NCI-H1930 (cell line): ENCODE measurements at places on chromosomes 5 and 9.
A peak's percentile ranks its signal among the peaks of the same experiment; 100 is the strongest.

DNA sequence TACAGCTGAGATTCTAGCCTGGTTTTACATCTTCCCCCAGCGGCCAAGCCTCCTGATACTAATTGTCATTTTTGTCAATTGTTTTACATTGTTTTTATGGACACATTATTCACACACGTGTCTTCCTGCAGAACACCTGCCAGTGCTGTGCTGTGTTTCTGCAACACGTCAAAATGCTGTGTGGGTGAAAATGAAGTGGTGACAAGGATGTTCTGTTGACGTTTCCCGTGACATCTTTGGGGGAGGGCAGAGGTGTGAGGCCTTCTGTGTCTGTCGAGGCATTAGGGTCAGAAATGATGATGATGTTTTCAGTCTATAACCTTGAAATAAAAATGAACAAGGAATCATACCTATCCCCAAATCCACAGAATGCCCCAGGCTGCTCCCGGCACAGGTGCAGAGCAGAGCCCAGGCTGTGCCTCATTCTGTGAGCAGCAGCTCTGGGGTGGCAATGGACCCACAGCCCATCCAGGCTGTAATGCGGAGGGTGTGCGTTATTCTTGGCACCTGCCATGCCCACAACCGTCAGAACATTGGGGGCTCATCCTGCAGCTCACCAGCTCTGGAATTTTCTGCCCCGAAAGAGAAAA lies 23.6 kb upstream of the CEP72 start:
- DNase-seq = no peak

- DNase-seq = no peak
Observed at GRCh38 chr5:113311301-113311700, 123.5 kb downstream of the TSSK1B start.

DNA sequence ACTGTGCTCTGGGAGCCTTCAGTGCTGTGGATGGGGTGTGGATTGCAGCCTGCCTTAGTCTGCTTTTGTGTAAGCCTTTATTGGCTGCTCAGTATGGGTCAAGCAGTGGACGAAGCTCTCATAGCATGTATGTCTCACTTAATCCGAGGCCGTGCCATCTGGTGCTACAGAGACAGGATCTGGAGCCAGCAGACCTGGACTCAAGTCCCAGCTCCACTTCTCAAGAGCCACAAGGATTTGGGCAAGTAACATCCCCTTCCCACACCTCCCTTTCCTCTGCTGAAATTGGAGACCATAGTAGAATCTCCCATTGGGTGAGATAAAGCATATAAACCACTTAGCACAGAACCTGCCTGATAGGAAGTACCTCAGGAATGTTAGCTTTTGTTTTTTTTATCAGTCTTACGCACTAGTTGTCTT lies 23.4 kb upstream of the LECT2 start:
- DNase-seq = no peak

DNA sequence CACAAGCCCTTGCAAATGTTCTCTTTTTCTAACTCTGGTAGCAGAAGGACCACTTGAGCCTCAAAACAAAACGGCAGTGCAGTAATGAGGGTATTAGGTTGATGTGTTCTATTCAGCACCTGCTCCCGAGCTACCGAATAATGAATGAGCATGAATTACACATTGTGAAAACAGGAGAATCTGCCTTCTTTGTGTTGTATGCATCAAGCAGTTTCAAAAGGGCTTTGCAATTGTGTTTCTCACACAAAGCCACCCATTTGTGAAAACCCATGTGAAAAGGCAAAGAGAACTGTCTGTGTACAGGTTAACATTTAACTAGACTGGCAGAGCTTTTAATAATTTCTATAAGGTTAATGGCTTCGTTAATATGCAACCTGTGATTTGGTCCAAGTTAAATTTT lies 97.8 kb downstream of the STK32A start:
- DNase-seq = peak; percentile 83

GRCh38 chr9:25830381-25830780 lies 152.1 kb upstream of the TUSC1 start:
- no peak for DNase-seq

- DNase-seq = no peak
Observed at GRCh38 chr5:117859176-117859575, 1129.2 kb downstream of the DTWD2 start.

DNA sequence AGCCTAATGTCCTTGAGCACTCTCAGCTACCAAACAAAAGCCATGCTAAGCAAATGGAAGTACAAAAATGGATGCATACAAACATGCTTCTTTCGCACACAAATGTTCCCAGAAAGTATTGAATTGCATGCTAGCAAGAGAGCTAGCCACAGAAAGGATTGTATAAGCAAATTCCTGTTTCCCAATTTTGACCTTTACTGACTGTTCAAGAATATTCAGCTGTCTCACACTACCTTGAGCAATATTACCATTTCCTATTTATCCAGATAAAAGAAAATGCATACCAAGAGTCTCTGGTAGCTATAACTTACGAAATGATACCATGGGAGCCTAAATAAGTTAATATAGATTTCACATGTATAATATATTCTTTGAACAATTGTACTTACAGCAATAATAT lies 264.6 kb downstream of the TMEM167A start:
- no peak for DNase-seq

DNA sequence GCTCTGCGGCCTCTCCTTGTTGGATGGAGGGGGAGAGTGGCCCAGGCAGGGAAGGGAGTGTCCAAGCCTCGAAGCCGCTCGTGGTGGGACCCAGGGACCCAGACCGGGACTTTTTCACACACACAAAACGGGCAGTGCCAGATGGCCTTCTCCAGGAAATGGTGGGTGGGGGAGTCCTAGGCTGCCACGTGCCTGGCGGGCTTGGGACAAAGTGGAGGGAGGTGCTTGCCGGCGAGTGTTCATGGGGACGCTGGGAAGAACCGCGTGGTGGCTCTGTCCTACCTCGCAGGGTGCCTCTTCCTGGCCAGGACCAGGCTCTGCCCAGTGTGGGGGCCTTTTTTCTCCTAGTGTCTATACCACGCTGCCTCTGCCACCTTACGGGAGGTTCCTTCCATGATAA lies 155.0 kb upstream of the COL5A1 start:
- DNase-seq = no peak

DNA sequence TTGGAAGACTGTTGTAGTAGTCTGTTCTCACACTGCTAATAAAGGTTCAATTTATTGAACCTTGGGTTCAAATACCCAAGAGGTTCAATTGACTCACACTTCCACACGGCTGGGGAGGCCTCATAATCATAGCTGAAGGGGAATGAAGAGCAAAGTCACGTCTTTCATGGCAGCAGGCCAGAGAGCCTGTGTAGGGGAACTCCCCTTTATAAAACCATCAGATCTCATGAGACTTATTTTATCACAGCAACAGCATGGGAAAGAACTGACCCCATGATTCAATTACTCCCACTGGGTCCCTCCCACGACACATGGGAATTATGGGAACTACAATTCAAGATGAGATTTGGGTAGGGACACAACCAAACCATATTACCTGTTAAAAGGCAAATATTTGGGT lies 268.2 kb downstream of the TMEM167A start:
- DNase-seq = no peak

GRCh38 chr5:159405611-159406031 lies 75.3 kb upstream of the IL12B start:
- no peak for DNase-seq

- no peak for DNase-seq
Observed at GRCh38 chr5:26662806-26663360, 375.5 kb downstream of the CDH9 start.

- no peak for DNase-seq
Observed at GRCh38 chr9:98867429-98868168, 60.1 kb downstream of the GALNT12 start.

DNA sequence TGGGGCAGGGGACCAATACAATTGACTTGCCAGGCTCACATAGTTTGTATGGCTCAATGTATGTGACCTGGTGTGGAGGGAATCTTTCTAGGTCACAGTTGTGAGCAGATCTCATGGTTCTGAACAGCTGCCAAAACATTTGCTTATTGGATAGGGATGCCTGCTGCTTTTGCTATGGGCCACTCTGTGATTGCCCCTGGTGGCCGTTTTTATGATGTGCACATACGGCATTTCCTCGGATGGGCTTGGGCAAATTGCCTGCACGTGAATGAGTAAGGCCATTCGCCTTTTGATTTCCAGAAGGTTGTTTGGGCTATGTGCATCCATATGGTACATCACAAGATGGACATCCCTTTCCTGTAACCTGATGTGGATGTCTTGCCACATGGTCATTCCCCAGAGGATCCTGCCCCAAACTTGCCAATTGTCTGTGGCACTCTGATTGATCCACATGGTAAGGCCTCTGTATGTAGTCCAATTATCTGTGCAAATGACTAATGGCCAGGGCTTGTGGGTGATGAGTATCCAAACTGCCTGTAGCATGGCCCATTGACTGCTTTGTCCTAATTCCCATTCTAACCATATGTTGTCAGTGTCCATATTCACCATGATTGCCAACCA lies 10.7 kb upstream of the SLC22A4 start:
- no peak for DNase-seq

DNA sequence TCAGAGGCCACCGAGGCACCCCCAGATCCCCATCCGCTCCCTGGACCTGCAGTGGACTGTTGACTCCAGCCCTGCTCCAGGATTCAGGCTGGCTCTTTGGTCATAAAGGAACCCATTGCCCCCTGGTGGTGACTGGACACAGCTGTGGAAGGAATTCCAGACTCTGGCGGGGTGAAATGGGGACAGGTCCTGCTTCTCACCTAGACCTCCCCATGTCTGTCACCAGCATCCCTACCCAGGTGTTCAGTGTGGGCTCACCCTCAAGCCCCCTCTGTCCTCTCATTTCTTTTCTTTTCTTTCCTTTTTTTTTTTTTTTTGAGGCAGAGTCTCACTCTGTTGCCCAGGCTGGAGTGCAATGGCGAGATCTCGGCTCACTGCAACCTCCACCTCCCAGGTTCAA lies 25.5 kb upstream of the STXBP1 start:
- DNase-seq = peak; percentile 53

- DNase-seq = no peak
Observed at GRCh38 chr9:20313415-20313814, 308.9 kb downstream of the MLLT3 start.

DNA sequence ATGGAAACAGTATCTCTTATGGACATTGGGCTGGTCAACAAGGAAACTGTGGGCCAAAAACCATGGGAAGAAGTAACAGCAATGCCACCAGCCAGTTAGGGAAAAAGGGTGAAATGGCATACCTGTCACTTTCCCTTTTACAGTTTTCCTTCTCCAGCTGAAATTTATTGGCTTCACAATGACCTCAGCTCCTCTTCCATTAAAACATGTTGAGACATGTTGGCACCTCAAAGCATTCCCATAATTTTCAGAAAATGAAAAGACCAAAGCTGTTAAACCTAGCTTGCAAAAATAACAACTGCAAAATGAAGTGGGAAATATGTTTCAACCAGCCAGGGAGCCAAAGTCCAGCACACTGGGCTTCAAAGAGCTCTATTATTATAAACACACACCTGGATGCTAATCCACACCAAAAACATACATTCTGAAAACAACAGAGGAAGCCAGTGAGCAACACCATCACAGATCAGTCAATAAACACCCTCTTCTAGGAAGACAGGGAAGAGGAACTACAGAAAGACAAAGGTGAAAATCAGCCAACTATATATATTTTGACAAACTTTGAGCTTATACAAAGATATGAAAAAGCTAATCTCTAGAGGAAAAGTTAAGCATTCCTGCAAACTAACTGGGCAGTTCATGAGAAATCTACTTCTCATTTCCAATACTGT lies 78.4 kb upstream of the PTGER4 start:
- DNase-seq = no peak

DNA sequence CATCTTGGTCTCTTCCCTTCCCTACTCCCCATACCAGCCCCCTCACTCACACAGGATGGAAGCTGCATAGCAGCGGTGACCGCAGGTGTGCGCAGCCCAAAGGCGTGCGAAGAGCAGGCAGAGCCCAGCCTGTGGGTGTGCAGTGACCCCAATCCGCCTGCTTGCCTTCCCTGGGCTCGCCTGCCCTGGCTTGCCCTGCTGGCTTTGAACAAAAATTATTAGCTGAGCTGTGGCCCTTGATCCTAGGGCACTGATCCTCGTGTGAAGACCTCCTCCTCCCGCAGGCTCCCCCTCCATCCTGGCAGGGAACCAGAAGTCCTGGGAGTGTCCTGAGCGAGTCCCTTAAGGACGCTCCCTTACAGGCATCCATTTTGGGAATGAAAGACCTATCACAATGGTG lies 31.9 kb downstream of the MORN5 start:
- no peak for DNase-seq

GRCh38 chr9:118215549-118215948 lies 511.3 kb downstream of the TLR4 start:
- no peak for DNase-seq

- no peak for DNase-seq
Observed at GRCh38 chr9:27183131-27183530, 74.1 kb downstream of the TEK start.

DNA sequence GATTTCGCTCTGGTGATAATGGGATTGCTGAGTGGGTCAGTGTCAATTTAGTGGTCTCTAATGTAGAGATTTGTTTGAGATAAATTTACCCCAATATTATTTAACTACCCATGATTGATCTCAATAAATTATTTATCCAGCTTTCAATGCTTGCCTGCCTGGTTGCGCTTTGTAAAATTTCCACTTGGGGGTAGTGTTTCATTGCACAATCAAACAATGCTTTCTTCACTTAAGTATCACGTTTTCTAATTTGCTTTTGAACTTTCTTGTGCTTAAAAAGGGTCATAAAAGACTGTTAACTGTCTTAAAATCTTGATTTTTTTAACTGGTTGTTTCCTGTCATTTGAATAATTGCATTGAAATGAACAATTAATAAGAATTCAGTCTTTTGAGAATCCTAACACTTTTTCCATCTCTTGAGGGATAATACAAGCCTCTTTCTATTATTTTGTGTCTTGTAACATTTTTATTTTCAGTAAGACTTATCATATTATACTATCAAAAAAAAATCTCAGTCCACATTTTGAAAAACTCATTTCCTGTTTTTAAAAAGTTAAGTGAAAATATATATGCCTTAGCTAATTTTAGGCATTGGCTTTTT lies 18.7 kb downstream of the HSD17B4 start:
- no peak for DNase-seq

- DNase-seq = no peak
Observed at GRCh38 chr5:176817841-176818377, 7.5 kb downstream of the UNC5A start.

- peak; percentile 3 for DNase-seq
Observed at GRCh38 chr9:109681301-109681700, 98.7 kb upstream of the PALM2AKAP2 start.
